Heart left ventricle (tissue), 16 donors: ENCODE measurements at places on chromosomes 5 and 9.

DNA sequence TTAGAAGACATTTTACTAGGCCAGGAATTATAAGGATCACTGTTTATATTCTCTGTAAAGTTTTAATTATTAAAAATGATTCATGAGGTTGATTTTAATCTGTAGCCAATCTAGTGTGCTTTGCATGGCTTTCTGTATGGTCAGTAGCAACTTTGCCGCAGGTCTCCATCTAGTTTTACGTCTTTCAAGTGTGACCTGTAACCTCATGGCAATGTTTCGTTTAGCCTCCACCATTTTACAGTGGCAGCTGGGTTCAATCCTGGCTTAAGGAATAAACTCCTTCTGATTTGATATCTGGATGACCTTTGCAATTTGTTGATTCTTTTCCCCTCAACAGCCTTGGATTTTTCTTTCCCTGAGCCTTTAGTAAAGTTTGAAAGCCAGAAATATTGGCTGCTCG is 434.5 kb upstream of the CDH9 start:
- DNase-seq, result no peak

DNA sequence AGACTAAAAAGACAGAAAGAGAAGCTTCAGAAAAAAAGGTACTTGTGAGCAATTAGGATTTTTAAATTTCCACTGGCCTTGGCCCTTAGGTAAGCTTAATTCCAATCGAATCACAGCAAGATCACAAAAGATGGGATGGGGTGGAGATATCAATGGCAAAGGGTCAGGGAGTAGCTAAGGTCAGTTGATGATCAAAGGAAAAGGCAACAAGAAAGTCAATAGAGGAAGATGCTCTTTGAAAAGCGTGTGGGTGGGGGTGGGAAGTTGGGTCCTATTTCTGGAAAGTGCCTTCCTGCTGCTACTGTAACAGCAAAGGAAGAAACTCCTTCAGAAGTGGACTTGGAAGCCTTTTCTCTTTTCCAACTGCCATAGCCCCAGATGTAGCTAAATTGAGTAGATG is 7.3 kb downstream of the C1QTNF3 start:
- DNase-seq, result no peak

GRCh38 chr5:137596941-137597340 is 97.8 kb upstream of the SPOCK1 start:
- DNase-seq, result no peak

DNA sequence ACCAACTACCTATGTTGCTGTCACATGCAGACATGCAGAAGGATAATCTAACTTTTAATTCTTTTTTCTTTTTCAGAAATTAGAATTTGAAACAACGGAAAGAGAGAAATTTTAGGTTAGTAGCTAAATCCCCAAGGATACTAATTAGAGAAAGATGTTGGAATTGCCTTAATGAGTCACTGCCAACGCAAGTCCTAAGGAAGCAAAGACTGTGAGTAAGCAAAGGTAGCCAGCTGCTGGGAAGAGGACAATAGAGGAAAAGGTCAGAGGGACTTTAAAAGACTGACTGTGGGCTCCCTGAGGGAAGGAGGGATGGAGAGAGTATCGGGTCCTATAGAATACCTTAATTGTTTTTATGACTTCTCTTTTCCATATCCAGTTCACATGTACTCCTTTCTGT is 461.9 kb upstream of the PAPPA start:
- DNase-seq, result no peak

- DNase-seq, result no peak
These were observed 353 bp upstream of the PDGFRB start for GRCh38 chr5:150156027-150156368.

GRCh38 chr5:149608936-149609545 is 27.7 kb downstream of the ARHGEF37 start:
- DNase-seq, result no peak

DNA sequence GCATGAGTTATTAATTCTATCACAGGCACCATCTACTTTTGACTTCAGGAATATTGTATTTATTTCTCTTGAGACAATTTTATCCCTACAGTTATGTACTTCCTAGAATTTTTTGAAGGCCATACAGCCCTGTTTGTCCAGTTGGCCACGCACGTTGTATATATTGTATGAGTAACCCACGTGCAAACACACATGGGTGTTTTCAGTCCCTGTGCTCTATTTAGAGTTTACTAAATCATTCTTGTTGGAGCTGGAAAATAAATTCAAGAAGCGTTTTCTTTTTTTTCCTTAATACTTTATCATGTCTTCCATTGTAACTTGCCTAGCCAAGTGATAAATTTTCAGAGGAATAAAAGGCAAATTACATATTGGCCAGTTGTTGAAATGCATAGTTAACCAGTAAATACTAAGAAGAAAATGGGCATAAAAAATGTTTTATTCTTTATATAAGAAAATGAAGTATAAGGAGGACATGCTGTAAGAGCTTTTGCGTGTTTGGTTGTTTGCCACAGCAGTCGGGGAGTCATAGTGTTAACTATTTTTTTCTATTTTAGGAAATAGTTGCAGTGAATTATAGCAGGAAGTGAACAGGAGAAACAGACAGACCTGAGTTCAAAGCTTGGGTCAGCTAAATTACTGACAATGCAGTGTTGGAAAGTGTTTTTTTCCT is 86.4 kb upstream of the MINAR2 start:
- DNase-seq, result no peak

DNA sequence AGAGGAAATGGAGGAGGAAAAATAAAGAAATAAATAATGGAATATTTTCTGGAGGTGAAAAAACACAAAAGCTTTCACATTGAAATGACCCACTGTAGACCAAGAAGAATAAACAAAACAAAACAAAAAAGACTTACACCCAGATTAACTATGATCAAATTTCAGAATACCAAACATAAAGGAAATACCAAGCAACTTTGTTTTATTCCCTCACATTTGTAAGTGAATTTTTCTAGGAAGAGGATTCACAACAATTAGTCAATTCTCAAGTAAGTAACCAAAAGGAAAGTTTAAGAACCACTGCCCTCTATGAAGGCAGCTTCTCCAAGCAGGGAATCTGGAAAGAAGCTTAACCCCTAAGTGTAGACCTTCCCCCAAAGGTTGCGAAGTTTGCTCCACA is 29.6 kb upstream of the B4GALT1 start:
- DNase-seq, result no peak

- no peak for DNase-seq
These were observed 66.7 kb downstream of the PSD2 start for GRCh38 chr5:139862313-139862712.

DNA sequence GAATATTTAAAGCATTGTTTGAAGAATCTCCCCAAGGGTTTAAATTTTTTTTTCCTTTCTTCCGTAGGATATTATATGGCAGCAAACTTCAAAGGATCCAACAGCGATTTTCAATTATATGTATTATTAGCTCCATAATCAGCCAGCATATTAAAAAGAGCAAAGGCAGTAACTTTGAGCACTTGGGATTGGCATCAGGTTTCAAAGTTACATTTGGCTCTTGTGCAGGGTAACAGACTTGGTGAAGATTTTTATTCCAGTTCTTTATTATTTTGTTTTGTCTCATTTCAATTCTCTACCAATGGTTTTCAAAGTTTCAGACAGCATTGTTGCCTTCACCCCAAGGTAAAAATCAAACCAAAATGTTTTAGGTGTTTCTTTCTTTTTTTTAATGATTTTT is 116.7 kb upstream of the ZNF366 start:
- no peak for DNase-seq
